Melanocyte of skin (primary cell): ENCODE measurements at places on chromosomes 2 and 18. TPM values are rescaled to one million over a fixed set of nuclear protein-coding genes. Genes with fewer than 3 reads are reported as not detected.

Gene CCDC148
- total RNA-seq, result 0.33 and 0.46 TPM in 2 replicates

Gene CPO
- total RNA-seq, result not detected in 2 replicates

Gene TUBA3E
- not detected in 2 replicates for total RNA-seq

Gene FLACC1
- 3.1 and 3.6 TPM in 2 replicates for total RNA-seq

Gene ALPI
- total RNA-seq, result not detected in 2 replicates

Gene M1AP
- not detected in 2 replicates for total RNA-seq

Gene PLEK
- total RNA-seq, result not detected in 2 replicates

Gene HOXD13
- total RNA-seq, result not detected in 2 replicates

Gene AQP4
- under 0.01 TPM in 1 of 2 replicates, not detected in the other for total RNA-seq

Gene DTNA
- 5.7 and 13.0 TPM in 2 replicates for total RNA-seq

Gene ICA1L
- 2.0 and 2.9 TPM in 2 replicates for total RNA-seq

Gene CCDC141
- total RNA-seq, result not detected in 2 replicates

Gene COLEC11
- total RNA-seq, result under 0.01 and 0.15 TPM in 2 replicates

Gene PMS1
- total RNA-seq, result 16.5 and 37.1 TPM in 2 replicates

Gene TEX44
- not detected in 2 replicates for total RNA-seq

Gene HOXD12
- not detected in 2 replicates for total RNA-seq

Gene ACAA2
- total RNA-seq, result 34.1 and 61.8 TPM in 2 replicates

Gene CYP26B1
- not detected in 2 replicates for total RNA-seq

Gene PROKR1
- under 0.01 TPM in 1 of 2 replicates, not detected in the other for total RNA-seq

Gene CD302
- total RNA-seq, result 5.0 and 8.3 TPM in 2 replicates

Gene GPR75
- 2.0 and 2.7 TPM in 2 replicates for total RNA-seq

Gene RUFY4
- not detected in 2 replicates for total RNA-seq

Gene TUBA4B
- not detected in 2 replicates for total RNA-seq

Gene STAT4
- 0.73 and 2.1 TPM in 2 replicates for total RNA-seq

Gene TUBB8B
- 0.67 TPM in 1 of 2 replicates, not detected in the other for total RNA-seq

Gene RAB10
- total RNA-seq, result 102 and 121 TPM in 2 replicates

Gene SERPINB4
- not detected in 2 replicates for total RNA-seq

Gene CD8B2
- not detected in 2 replicates for total RNA-seq

Gene TGFA
- under 0.01 TPM in 2 replicates for total RNA-seq

Gene OR6B2
- total RNA-seq, result not detected in 2 replicates
